ENCODE measurements at places on chromosomes 7 and 10. TPM values are rescaled to one million over a fixed set of nuclear protein-coding genes. Genes with fewer than 3 reads are reported as not detected.

Gene SMO
- total RNA-seq: 37.4 TPM

Gene NPSR1
- total RNA-seq: not detected

Gene PSD
- total RNA-seq: 3.0 TPM

DNA sequence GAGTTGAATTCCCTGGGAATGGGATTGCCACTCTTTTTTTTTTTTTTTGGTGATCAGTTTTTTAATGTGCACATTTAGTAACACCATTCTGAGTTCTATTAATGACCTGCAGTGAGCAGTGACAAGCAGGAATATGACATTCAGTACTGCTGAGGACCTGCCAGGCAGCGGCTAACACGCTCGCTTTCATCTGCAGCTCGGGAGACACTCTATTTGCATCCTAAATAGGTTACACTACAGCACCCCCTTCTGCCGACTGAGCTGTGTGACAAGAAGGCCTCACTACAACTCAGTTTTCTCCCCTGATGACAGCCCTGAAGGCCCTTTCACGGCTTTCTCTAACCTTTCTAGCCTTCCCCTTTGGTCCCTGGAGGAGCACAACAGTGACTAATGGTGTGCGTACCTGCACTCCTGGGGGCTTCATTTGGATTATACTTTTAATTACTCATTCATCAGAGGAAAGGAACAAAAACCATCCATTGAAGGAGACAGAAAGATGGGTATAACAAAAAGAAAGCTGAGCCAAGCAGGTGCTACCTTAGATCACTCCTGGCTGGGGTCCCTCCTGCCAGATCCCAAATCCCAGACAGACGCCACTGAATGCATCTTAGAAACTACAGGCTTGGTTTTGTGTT is 872.4 kb downstream of the LRMDA start:
- no peak overlapping the region for H3K27ac ChIP-seq
- H3K4me1 ChIP-seq: peaks cover 32% of the 10 kb centered on the region

DNA sequence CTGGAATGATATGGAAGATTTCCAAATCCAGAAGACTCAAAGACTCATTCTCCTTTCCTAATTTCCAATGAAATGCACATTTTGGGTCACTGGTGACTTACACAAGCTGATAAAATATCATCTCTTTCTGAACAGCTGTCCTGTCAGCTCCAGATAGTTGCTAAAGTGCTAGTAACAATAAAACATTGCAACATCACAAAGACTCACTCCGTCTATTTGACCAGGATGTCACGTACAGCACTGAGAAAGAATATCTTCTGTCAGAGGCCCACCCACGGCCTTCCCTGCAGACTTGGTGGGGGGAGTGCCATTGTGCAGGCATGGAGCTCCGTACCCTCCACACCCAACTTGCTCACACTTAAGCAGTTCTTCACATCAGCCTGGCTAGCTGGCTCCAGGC is 78.9 kb upstream of the EGR2 start:
- peaks cover 13% of the 10 kb centered on the region for H3K27me3 ChIP-seq
- peaks cover 10% of the 10 kb centered on the region for H3K4me1 ChIP-seq
- H3K36me3 ChIP-seq: no peaks in the 10 kb centered on the region
- no peak overlapping the region for H3K27ac ChIP-seq

DNA sequence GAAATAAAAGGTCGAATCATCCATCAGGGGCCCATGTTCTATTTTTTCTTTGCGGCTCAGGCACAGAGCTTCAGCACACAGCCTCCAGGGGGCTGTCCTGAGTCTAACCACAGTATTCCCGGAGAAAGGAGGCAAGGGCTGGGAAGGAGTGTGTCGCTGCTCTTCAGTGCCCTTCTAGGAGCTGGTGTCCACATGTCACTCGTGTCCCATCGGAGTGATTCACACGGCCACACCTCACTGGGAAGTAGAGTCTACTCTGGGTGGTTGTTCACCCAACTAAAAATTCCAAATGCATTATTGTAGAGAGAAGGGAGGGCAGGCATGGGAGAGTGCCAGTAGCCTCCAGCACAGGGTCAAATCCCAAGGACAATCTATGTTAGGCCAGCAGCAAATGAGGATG is 114.8 kb upstream of the LANCL2 start:
- H3K27me3 ChIP-seq: no peaks in the 10 kb centered on the region
- no peaks in the 10 kb centered on the region for H3K36me3 ChIP-seq

DNA sequence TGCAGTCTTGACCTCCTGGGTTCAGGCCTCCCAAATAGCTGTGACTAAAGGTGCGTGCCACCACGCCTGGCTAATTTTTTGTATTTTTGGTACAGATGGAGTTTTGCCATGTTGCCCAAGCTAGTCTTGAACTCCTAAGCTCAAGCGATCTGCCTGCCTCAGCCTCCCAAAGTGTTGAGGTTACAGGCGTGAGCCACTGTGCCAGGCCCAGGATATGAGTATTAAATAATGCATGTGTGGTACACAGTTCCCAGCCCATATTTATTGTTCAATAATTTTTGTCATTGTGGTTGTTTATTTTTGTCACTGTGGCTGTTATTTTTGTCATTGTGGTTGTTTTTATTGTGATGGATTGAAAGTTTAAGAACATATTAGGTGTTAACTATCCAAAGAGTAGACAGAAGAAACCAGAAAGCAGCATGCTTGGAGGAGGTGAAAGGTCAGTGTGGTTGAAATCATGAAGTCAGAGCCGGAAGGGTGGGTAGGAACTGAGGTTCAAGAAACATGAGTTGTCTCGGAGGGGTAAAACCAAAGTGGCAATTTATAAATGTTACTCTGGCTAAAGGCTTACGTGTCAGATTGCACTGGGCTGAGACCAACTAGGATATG is 45.0 kb downstream of the MRC1 start:
- no peak overlapping the region for H3K4me3 ChIP-seq
- DNase-seq: no peak
- no peak overlapping the region for H3K27ac ChIP-seq
- H3K27me3 ChIP-seq: peaks cover 18% of the 10 kb centered on the region
- no peaks in the 10 kb centered on the region for H3K4me1 ChIP-seq
- H3K36me3 ChIP-seq: no peaks in the 10 kb centered on the region

DNA sequence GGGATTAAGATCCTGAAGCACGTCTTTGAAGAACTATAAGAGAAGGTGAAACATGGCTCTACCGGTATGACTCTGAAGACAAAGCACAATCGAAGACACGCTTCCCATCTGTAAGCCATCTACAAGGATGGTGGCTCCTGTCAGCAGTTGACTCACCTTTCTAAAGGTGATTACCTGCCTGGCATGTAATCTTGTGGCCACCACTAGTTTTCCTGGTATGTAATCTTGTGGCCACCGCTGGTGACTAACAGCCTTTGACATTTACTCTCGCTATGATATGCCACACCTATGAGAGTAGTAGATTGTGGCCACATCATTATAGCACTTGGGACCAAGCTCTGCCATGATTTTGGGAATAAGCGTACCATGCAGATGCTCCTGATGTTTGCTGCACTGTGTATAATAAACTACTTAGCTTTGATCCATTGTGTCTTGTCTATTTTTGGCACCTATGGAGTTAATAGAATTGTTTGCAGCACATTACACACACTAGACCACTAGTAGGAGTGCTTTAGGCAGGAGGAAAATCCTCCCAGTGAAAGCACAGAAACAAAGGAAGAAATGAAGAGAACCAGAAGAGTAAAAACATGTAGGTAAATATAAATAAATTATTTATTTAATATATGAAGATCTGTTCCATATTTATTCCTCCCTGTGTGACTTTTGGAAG is 59.8 kb downstream of the VAX1 start:
- H3K27me3 ChIP-seq: peaks cover 9% of the 10 kb centered on the region
- no peaks in the 10 kb centered on the region for H3K36me3 ChIP-seq
- H3K4me3 ChIP-seq: no peak overlapping the region
- no peak for DNase-seq
- no peaks in the 10 kb centered on the region for H3K4me1 ChIP-seq
- no peak overlapping the region for H3K27ac ChIP-seq

- H3K27me3 ChIP-seq: no peaks in the 10 kb centered on the region
- DNase-seq: no peak
- peaks cover 67% of the 10 kb centered on the region for H3K4me1 ChIP-seq
- peak overlapping the region; percentile 96 for H3K4me3 ChIP-seq
- peak overlapping the region; percentile 86 for H3K27ac ChIP-seq
- H3K36me3 ChIP-seq: no peaks in the 10 kb centered on the region
Observed at GRCh38 chr10:1054684-1055083, 1.5 kb upstream of the WDR37 start.

- no peak for DNase-seq
- peak overlapping the region; percentile 22 for H3K27ac ChIP-seq
- H3K4me3 ChIP-seq: no peak overlapping the region
- peaks cover 1% of the 10 kb centered on the region for H3K36me3 ChIP-seq
- H3K4me1 ChIP-seq: peaks cover 42% of the 10 kb centered on the region
Observed at GRCh38 chr10:72728462-72728861, 36.5 kb downstream of the MCU start.

All from chondrocyte (in vitro differentiated cells).